Hematopoietic multipotent progenitor cell treated with erythropoietin and hydrocortisone succinate and interleukin-3 and kit ligand, for 6 days (in vitro differentiated cells): ENCODE measurements at places on chromosomes 1 and 21.

- DNase-seq: no peak
These were observed 26.3 kb downstream of the CAMTA1 start for GRCh38 chr1:6811583-6811982.

GRCh38 chr1:9106286-9106685, 22.6 kb downstream of the GPR157 start:
- no peak for DNase-seq

- DNase-seq: peak; percentile 48
These were observed 50.0 kb upstream of the COL18A1 start for GRCh38 chr21:45354970-45355369.

- no peak for DNase-seq
These were observed 1.1 kb downstream of the IL24 start for GRCh38 chr1:206898089-206898914.

DNA sequence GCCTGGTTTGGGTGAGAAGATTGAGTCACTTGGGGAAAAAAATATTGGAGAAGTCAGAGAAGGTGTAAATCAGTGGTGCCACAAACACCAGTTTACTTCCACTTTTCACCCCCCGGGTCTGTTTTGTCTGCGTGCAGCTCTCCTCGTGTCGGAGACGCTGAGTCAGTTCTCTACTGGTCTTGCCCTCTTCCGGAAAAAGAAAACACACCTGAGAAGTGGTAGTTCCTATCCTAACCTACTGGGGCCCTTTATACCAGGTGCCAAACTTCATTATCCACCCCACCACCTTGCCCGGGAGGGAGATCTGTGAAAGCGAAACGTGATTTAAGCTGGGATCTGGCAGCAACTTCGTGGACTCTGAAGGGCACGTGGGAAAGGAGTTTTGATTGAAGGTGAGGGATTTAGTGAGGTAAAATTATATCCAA, 855 bp upstream of the IVNS1ABP start:
- no peak for DNase-seq

DNA sequence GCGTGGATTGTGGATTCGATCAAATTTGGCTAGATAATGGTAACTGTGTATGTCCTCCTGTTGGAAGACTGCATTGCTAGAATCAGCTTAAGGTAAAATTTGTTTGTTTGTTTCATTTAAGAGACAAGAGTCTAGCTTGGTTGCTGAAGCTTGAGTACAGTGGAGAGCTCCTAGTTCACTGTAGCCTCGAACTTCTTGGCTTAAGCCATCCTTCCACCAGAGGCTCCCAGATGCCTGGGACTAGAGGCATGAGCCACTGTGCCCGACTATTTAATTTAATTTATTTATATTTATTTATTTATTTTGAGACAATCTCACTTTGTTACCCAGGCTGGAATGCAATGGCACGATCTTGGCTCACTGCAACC, 1.5 kb downstream of the PHACTR4 start:
- no peak for DNase-seq

GRCh38 chr1:4016351-4017130, 116.5 kb upstream of the C1orf174 start:
- no peak for DNase-seq
